Osteoblast (primary cell): ENCODE measurements at places on chromosomes 2 and 18. TPM values are rescaled to one million over a fixed set of nuclear protein-coding genes. Genes with fewer than 3 reads are reported as not detected.
A peak's percentile ranks its signal among the peaks of the same experiment; 100 is the strongest.

GRCh38 chr18:53838746-53839145 is 385.7 kb downstream of the MBD2 start:
- no peak for DNase-seq

DNA sequence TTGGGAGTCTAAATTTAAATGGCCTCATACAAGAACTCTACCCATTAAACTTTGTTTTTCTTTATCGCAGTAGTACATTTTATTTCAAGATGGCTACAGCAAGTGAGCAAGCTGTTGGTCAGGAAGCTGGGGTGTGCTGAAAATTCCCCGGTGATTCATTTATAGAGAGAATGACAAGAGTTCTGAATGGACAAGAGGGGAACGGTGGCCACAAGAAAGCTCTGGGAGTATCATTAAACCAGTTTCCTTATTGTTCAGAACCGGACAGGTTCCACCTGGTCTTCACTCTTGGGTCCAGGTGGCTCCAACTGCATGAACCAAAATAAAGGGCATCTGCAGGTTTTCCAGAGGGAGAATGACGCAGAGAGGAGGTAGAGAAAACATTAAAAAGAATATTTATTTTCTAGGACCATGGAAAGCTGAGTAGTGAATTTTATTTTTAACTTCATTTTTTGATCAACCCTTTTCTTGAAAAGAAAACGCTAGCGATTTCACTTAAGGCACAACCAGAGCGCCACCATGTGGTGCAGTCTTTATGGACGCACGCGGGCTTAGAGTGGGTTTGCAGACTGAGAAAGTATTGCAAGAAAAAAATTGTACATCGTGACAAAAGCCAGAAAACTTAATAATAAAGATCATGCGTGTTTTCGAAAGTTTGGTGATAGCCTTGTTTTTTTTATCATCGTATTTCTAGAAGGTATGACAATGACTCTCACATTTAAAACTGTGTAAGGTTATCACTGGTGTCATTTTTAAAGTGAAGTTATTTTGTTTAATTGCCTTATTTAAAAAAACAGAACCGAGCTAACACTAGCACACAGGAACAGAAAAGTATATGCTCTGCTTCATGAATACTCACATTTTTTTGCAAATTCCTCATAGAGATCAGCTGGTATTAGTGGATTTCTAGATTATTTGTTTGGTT is 97.9 kb upstream of the NOL4 start:
- DNase-seq: no peak

- no peak for DNase-seq
Measured at GRCh38 chr2:122528958-122529705, 773.7 kb downstream of the TSN start.

- peak; percentile 10 for DNase-seq
Measured at GRCh38 chr2:54891909-54892308, 158.3 kb downstream of the RTN4 start.

DNA sequence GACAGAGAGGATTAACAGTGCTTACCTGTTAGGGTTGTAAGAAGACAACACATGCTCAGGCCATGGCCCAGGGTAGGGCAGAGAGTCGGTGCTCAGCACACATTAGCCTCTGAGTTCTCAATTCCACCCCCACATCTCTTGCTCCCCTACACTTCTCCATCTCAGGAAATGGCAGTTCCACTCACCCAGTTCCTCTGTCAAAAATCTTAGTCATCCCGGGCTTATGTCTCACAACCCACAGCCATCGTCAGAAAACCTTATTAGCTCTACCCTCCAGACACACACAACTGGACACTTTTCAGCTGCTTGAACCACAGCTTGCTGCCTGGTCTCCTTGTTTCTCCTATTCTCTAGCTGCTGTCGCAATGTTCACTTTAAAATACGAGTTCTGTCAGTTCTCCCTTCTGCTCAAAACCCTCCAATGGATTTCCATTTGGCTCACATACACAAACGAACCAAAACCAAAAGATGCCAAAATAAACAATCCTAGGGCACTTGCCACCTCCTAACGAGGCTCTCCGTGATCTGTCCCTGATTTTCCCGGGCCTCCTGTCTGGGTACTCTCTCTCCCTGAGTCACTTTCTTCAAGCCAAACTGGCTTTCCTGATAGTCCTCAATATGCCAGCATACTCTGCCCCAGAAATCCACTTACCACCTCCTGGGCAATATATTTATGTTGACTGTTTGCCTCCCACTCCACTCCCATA is 89.7 kb downstream of the KCTD1 start:
- peak; percentile 80 for DNase-seq

GRCh38 chr2:235138339-235138738 is 186.5 kb downstream of the SH3BP4 start:
- no peak for DNase-seq

The SERPINB13 gene
- under 0.01 TPM in 1 of 2 replicates, not detected in the other for total RNA-seq

The FAP gene
- 464 and 582 TPM in 2 replicates for total RNA-seq

The HAAO gene
- 0.72 and 1.8 TPM in 2 replicates for total RNA-seq

The TYMS gene
- total RNA-seq: 4.7 and 5.3 TPM in 2 replicates

The CIB4 gene
- not detected in 2 replicates for total RNA-seq

The COLEC11 gene
- under 0.01 and 0.36 TPM in 2 replicates for total RNA-seq

The SPRED2 gene
- 15.3 and 17.4 TPM in 2 replicates for total RNA-seq
